ENCODE measurements at places on chromosomes 12 and 14.

DNA sequence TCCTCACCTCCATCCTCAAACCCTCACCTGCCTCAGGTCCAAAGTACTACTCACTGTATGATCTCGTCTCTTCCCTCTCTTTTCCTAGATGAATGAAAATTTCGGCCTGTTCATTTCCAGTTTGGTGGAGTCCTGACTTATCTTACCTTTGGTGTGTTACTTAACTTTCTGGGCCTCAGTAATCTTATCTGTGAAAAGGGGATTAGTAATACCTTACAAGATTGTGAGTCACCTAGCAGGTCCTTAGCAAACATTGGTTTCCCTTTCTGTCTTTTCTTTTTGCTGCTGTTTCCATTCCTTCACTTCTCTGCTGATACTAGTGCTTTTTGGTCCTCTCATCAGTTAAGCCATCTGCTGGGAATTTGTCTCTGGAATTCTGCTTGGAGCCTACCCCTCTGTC, 52.8 kb downstream of the AKAP6 start:
- no peak for DNase-seq

- no peak for DNase-seq
Observed at GRCh38 chr12:64010069-64010686, 165.7 kb downstream of the SRGAP1 start.

- DNase-seq = no peak
Observed at GRCh38 chr14:101808020-101808641, 46.6 kb downstream of the PPP2R5C start.

DNA sequence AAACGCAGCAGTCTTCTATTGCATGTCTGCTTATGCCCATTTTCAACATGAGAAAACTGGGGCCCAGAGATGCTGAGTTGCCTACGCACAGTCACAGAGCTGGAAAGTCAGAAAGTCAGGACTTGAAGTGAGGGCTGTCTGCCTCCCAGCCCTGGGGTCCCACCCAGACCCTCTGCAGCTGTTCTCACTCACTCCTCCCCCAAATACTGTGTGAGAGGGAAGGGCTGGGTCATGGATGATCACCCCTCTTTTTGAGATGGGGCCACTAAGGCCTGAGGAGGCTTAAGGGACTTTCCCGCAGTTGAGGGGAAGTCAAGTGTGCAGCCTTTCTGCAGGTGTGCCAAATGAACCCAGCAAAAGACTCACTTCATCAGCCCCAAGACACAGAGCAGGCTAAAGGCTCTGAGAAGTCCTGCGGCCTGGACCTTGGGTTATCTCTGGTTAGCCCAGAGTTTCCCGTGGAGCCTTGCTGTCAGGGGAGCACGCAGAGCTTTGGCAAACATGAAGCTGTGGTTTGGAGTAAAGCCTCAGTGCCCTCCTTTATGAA, 18.7 kb downstream of the DTX1 start:
- DNase-seq = no peak

DNA sequence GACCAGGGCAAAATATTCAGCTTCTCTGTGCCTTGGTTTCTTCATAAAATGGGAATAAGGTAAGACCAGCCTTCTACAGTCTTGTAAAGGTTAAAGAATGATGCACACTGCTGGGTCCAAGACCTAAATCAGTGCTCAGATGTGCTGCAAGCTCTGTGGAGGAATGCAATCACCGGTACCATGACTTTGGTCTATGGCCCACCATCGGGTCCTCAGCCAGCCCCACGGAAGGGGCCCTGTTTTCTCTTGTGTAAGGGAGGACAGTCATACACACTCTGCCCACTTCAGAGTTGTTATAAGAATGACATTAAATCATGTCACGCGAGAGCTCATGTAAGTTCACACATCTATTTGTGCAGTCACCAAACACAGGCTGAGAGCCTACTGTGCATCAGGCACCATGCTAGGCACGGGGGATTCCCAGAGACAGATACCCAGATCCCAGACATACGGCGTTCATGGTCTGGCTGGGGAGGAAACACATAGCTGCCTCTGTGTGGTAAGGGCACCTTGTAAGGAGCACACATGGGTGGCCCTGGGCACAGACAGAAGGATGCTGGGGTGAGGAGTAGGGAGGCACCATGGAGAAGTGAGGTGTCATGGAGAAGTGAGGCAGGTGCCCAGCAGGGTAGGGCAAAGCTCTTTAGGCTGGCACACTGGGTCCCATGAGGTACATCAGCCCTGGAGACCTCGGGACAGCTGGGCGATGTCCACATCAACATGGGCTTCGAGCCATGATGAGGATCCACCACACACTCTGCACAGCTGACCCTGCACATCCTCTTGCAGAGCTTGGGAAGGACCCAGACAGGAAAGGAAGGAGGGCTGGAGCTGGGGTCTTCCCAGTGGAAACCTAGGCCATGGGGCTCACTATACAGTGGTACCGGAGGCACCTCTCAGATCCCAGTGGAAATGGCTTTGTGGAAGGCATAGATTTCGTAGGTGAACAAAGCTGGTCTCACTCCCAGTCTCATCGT, 190.4 kb upstream of the DIO3 start:
- no peak for DNase-seq

- no peak for DNase-seq
Observed at GRCh38 chr12:52023976-52024688, 17.4 kb downstream of the TAMALIN start.

GRCh38 chr12:56188778-56189098, 545 bp downstream of the SMARCC2 start:
- DNase-seq = no peak

DNA sequence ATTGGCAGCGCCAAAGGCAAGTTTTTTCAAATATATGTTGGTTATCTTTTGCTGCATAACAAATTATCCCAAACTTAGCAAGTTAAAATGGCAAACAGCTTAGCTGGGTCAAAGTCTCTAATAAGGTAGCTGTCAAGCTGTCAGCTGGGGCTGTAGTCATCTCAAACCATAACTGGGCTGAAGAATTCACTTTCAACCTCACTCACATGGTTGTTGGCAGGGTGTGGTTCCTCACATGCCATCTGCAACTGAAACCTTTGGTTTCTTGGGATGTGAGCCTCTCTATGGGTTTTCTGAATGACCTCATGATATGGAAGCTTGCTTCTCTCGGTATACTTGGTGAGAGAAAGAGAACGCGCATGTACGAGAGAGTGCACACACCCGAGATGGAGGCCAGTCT, 125.4 kb downstream of the LRIG3 start:
- no peak for DNase-seq

DNA sequence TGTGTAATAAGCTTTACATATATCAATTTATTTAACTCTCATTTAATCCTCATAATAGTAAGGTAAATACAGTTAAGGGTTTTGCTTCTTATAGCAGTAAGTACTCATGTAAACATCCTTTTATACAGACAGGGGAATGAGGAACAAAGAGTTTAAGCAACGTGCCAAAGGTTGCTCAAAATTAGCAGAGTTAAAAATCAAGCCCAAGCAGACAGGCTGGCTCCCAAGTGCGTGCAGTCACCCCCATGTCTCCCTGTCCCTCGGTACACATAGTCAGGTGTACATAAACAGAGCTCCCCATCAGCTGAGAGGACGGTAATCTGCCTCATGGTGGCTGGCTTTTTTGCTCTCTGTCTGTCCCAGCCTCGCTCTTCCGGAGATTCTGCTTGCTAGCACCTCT, 126.4 kb downstream of the DERA start:
- DNase-seq = no peak

DNA sequence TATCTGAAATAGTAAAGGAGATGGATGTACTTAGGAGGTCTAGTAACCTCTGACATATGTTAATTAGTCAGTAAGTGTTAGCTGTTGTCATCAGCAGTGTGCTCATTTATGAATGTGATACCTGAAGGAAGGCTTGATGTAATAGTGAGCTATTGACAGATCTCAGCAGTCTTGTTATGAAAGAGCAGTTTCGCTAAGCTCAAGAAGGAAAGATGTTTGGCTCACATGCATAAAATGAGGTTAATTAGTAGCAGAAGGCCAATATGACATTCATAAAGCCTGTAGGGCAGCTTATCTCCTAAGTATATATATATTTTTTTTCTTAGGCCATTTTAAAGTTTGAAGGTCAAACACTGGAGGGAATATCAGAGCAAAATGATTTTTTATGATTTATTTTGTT, 2.8 kb downstream of the FAM234B start:
- DNase-seq = no peak
